Stimulated activated CD8-positive, alpha-beta memory T cell treated with anti-CD3 and anti-CD28 coated beads, Interleukin-4, amount 100 ng/mL, for 4 hours (primary cell): ENCODE measurements at places on chromosomes 4 and X.

GRCh38 chr4:73068491-73069337, 802 bp downstream of the COX18 start:
- no peak for DNase-seq

DNA sequence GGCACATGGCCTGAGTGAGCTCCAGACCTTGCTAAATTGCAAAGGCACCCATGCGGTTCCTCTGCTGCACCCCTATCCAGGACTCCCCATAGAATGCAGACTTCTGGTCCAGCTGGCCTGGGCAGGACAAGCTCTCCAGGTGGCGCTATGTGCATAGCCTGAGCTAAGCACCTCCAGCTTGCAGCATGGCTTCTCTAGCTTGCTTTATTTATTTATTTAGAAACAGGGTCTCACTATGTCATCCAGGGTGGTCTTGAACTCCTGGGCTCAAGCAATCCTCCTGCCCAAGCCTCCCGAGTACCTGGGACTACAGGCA, 5.5 kb upstream of the WFS1 start:
- no peak for DNase-seq

DNA sequence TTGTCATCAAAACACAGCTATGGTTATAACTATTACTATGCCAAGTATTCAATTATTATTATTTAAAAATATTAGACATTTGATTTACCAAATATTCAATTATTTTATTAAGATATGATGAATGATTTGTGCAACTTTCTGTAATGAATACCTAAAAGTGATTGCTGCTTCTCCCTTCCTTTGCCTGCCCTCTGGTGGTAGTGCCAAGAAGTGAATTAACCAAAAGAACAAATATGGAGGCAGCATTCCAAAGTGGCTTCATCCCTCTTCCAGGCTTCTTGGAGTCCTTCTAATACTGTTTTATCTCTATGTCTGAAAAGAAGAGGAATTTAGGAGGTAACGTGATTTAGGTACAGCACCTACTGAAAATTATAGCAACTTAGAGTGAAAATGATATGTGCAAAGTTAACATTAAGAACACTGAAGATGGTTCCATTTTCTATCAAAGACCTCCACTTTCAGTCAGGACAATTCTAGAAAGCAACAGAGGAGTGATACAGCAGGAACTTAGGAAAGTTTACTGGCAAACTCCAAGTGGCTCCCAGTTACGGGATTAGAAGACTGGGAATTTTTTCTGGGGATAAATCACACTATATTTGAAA, 43.0 kb downstream of the ENPEP start:
- DNase-seq = no peak

- no peak for DNase-seq
Observed at GRCh38 chrX:57752866-57753265, 72.8 kb upstream of the NLRP2B start.

DNA sequence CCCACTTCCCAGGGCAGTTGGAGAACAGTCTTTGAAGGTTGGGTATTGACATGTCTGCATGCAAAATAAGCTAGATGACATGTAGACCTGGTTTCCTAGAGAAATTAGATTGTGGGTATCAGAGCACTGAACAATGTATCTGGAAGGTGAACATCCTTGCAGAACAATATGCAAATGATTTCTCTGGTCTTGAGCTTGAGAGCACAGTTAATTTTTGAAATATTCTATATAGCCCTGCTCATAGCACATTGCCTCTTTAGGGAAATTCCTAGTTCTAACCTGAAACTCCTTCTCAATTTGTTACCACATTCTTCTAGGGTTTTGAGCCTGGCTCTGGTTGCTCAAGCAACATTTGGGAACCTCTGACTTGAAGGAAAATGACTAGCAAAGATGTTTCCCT, 41.6 kb upstream of the LAS1L start:
- no peak for DNase-seq

DNA sequence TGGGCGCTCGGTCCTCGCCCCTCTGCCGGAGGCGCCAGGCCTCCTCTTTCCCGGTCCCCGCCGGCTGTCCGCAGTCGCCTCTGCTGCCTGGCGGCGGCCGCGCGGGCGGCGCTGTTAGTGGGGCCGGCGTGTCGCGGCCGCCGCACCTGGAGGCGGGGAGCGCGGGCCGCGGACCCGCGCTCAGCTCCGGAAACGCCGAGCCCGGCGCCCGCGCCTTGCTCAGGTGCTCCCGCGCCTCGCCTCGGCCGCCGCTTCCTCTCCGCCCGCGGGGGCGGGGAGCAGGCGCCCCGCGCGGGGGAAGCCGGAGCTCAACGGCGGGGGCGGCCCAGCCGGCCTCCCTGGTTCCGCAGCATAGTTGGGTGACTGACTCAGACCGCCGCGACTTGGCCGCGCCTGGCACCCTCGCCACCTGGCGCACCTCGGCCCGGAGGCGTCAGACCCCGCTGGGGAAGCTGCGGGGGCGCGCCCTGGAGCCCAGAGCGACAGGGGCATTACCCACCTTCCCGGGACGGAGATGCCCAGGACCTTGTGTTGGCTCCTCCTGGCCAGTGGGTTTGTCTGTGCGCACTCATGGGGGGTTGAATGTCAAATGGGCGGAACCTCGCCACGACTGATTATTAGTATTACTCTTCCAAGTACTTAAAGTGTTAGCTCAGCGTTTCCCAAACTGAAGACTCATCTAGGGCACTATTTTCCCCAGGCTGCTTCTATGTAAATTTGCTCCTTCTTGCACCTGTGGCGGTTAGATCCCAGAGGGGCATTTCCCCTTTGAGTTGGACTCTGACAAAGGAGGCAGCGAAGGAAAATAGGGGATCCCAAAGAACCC, at the start of gene ARAP2:
Gene ARAP2 (minus strand): TSS at position 258 of the 826 bp plus-strand sequence. CDS start 15,028 bp downstream, outside the sequence.
- peak; percentile 74 for DNase-seq
